WTC11 (cell line): ENCODE measurements at places on chromosomes 5 and 9.

DNA sequence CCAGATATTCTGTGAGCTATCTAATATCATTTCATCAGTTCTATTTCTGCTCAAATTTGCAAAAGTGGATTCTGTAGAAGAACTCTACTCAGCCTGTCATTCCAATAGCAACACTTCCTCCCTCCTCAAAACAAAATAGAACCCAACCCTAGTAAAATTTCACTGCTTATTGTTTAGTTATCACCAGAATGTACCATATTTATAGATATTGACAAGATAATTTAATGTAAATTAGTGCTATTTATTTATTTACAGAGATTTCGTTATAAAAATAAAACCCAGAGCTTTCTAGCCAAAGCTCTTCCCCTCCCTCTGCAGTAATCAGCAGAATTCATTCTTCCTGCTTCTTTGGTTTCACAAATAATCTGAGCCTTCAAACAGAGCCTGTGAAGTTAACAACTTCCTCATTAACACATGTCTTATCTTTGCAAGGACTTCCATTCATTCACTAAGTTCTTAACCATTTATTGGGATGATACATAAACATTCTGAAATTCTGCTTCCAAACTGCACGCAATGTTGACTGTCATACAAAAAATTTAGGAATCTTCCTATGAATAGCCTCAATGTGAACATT is 73.7 kb upstream of the PJA2 start:
- peaks cover 2% of the 10 kb centered on the region; the same call in 1 of the 2 replicates for H3K36me3 ChIP-seq
- DNase-seq: no peak
- H3K27ac ChIP-seq: no peak overlapping the region
- no peak overlapping the region for H3K4me3 ChIP-seq
- H3K4me1 ChIP-seq: peaks cover 14% of the 10 kb centered on the region

GRCh38 chr5:74432216-74432615 is 208.3 kb downstream of the ENC1 start:
- no peak overlapping the region for H3K27ac ChIP-seq
- no peak for DNase-seq
- H3K4me3 ChIP-seq: no peak overlapping the region
- peaks cover 16% of the 10 kb centered on the region for H3K36me3 ChIP-seq
- H3K4me1 ChIP-seq: peaks cover 32% of the 10 kb centered on the region

DNA sequence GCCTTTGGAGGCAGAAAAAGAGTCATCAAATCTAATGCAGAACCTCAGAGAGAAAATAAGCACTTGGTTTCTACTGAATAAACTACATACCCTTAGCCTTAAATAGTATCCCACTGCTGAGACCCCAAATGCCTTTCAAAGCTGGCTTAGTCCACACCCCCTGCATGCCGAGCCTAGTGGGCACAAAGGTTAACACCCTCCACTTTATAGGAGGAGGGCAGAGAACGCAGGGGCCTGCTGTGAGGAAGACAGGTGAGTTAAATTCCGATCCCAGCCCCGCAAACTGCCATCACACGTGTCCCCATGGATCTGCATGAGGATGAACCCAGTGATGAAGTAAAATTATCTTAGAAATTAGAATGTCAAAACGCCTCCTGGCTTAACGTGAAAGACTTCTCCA is 19.5 kb upstream of the HSD17B3 start:
- no peak overlapping the region; the same call in 1 of the 2 replicates for H3K27ac ChIP-seq
- H3K27me3 ChIP-seq: no peaks in the 10 kb centered on the region
- peak; percentile 29 for DNase-seq
- no peak overlapping the region for H3K4me3 ChIP-seq
- peaks cover 18% of the 10 kb centered on the region for H3K4me1 ChIP-seq

GRCh38 chr5:78542321-78542840 is 106.2 kb downstream of the LHFPL2 start:
- H3K4me1 ChIP-seq: peaks cover 63% of the 10 kb centered on the region
- H3K4me3 ChIP-seq: no peak overlapping the region; the same call in 1 of the 2 replicates
- no peak for DNase-seq
- H3K36me3 ChIP-seq: no peaks in the 10 kb centered on the region
- H3K27me3 ChIP-seq: no peaks in the 10 kb centered on the region
- H3K27ac ChIP-seq: peak overlapping the region; percentile 88
